ENCODE measurements at places on chromosomes 1 and 21.

GRCh38 chr1:215890438-215890837 is 323.3 kb downstream of the KCTD3 start:
- no peak for DNase-seq

GRCh38 chr1:151944126-151944856 is 35.0 kb upstream of the THEM4 start:
- no peak for DNase-seq

- no peak for DNase-seq
Observed at GRCh38 chr1:116495535-116495934, 75.3 kb downstream of the CD58 start.

- peak; percentile 40 for DNase-seq
Observed at GRCh38 chr1:19484798-19485361, 459 bp downstream of the CAPZB start.

- DNase-seq: peak; percentile 61
Observed at GRCh38 chr21:14864211-14865021, 200.4 kb downstream of the NRIP1 start.

GRCh38 chr1:60886090-60886489 is 196.3 kb upstream of the NFIA start:
- no peak for DNase-seq

DNA sequence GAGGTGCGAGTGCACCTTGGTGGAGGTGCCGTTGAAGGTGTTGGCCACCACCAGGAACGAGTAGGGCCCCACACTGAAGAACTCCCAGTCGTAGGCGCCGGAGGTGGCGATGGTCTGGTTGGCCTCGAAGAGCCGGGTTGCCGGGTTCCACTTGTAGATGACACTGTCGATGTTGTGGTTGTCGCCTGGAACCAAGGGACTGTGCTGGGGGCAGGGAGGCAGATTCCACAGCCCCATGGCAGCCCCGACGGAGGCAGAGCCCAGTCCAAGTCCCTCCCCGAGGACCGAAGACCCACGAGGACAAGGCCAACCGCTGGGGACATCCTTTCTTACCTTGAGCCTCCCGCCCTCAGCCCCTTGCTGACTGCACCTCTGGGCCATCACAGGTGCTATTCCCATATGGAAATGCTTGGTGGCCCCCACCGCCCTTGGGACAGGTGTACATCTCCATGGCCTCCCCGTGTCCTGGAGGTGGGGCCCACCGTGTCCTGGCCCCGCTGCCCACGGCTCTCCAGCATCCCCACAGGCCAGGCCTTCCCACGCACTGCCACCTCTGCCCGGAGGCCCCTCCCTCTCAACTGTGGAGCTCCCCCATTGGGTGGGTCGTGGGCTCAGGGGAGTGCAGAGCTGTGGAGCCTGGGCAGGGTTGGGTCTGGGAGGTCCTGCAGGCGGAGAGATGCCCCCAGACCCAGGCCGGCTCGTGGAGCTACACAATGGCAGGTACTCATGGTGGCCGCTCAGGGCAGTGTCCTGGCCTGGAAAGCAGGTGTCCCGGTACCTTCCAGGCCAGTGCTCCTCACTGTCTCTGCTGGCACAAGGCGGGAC is 17.9 kb downstream of the KRTAP10-1 start:
- DNase-seq: no peak

- no peak for DNase-seq
Observed at GRCh38 chr1:152186556-152187285, 27.7 kb upstream of the RPTN start.

GRCh38 chr1:3012456-3013291 is 8.6 kb upstream of the ACTRT2 start:
- peak; percentile 82 for DNase-seq

DNA sequence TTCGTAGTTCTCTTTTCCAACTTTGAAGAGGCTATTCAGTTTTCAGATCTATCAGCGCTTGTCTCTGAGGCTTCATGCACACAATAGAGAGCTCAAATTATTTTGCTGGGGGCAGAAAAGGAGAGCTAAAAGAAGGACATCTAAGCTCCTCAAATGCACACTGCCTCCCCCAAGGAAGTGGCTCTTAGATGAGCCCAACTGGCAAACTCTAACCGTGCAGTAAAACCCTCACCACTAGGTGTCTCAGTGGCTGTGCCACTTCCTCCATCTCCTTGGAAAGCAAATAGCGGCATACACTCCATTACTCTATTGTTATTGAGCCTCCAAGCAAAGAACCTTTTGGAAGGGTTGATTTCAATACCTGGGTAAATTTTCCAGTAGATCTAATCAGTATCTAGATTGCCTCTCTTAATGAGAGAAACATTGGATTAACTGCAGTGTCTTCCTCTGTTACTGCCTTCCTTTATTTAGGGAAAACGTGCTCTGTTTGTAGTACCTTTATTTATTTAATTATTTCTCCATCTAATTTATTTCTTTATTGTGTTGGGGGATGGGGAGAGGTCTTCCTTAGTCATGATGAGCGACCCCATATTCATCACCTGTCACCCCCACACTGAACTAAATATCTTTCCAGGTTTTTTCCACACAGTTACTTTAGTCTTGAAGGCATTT is 9.2 kb upstream of the SFPQ start:
- DNase-seq: peak; percentile 70

GRCh38 chr1:111199329-111199728 is 1.1 kb downstream of the DENND2D start:
- no peak for DNase-seq

DNA sequence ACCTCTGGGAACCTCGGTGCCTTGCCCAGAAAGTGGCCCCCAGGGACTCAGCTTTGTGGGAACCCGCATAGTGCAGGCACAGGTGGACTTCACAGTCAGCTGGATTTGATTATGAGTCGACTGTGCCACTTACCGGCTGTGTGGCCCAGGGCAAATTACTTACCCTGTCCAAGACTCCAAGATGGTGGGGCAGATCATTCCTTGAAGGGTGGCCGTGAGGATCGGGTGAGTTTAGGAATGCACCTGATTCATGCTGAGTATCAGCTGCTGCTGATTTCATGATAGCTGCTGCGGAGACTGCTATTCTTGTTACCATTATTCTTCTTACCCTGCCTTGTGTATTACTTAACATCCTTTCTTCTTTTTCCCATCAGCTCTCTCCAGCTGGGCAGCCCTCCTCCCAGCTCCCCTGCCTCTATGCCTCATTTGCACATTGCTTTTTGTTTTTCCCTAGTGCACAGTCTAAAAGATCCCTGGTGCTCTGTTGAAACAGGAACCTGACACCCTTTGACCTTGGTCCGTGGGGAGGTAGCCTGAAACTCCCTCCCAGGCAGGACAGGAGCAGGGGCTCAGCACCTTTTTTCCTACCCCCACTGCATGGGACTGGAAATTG is 40.5 kb upstream of the FHAD1 start:
- no peak for DNase-seq

- DNase-seq: no peak
Observed at GRCh38 chr1:224928906-224929305, 569 bp upstream of the DNAH14 start.

- no peak for DNase-seq
Observed at GRCh38 chr1:188089461-188089860, 1260.7 kb downstream of the PLA2G4A start.

DNA sequence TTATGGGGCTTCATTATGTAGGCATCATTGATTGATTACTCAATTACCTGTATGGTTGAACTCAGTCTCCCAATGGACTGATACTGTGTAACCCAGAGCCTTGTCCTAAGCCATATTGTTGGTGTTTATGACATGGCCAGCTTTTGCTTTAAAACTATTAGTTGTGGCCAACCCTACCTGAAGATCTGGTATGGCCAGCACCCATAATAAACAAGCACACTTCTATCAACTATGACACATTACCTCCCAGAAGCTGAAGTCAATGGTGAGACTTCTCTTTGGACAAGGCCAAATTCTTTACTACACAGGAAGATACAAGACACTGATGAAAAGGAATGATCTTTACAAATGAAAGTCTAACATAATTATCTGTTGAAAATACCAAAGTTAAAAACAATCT is 28.8 kb downstream of the MAN1A2 start:
- no peak for DNase-seq

DNA sequence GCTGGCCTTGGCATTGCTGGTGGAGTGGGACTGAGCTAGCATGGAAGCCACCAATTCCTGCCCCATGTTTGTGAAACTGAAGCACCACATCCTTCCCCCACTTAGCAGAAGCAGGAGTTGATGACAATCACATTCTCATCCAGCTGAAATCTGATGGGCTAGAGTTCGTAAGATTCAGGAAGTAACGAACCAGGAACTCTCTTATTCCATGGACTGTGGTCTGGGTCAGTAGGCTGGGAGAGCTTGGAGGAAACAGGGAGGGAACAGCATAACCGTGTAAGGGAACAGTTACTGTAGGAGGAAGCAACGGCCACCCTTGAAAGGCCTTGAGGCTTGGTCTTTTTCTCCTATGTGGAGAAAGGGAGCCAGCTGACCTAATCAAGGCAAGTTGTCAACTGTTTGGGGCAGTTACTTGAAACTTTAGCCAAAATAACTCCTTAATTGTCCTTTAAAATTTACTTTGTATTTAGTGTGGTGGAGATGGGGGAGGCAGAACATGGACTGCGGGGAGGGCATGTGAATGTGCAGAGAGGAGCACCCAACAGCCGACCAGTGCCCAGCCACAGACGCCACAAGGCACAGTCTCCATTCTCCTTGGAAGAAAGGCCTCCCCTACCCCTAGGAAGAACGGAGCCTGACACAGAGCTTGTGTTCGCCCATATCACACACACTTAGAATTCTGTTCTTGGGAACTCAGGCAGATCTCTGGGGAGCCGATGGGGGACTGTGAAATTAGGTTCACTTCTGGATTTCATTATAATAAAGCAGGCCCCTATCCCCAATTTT is 2.0 kb upstream of the COQ8A start:
- DNase-seq: no peak

- DNase-seq: no peak
Observed at GRCh38 chr1:155247667-155248553, 7.4 kb downstream of the ENTREP3 start.

DNA sequence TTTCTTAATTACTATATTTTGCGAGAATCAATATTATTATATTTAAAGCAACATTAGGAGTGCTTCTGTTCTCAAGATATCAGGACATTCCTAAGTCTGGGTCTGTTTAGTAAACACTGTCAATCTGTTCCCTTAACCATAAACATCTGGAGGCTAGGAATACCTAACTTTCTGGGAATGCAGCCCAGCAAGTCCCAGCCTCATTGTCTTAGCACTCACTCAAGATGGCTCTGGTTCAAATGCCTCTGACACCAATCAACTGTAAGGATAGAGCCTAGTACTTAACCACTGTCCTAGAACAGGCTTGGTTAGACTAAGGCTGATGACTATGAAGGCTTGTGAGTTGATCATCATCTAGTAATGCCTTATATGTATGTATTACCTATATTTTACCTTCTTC is 61.5 kb downstream of the TNN start:
- DNase-seq: no peak

DNA sequence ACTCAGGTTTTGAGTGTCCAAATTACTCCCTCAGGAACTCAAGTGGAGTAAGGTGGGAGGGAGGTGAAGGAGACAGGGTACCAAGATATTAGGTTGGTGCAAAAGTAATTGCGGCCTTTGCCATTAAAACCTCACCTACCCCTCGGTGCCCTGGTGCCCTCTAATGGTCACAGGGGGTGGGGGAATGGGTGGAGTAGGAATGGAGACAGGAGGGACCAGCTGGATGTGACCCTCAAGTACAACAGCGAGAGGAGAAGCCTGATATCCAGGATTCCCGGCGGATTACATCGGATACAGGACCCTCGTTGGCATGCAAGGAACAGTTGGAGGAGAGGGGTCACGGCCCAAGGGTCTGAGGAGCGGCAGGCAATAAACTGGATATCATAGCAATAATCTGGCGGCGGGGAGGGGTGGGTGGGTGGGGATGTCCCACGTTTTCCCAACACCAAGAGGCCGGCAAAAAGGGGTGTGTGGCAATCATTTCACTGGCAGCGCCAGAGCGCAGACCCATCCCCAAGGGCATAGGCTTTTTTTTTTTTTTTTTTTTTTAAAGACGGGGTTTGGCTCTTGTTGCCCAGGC is 4.3 kb upstream of the ZBTB7B start:
- DNase-seq: no peak

DNA sequence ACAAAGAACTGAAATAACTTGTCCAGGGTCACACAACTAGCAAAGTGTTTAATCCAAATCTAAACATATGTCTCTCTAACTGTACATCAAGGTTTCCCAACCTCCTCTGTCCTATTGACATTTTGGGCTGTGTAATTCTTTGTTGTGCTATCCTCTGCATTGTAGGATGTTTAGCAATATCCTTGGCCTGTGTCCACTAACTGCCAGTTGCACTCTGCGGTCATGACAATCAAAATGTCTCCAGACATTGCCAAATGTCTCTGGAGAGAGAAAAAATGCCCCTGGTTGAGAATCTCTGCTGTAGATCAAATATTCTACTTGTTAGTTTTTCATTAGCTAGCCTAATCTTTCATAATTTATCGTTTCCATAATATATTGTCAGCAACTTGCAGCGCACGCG is 353.4 kb upstream of the NEGR1 start:
- no peak for DNase-seq

DNA sequence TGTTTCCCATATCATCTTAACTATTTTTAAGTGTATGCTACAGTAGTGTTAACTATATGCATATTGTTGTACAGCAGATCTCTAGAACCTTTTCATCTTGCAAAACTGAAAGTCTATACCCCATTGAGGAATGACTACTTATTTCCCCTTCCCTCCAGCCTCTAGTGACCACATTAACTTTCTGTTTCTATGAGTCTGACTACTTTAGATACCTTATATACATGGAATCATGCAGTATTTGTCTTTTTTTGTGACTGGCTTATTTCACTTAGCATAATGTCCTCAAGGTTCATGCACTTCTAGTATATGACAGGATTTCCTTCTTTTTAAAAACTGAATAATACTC is 96.5 kb upstream of the BTG3 start:
- no peak for DNase-seq

GRCh38 chr1:25971066-25971810 is 26.6 kb downstream of the PAFAH2 start:
- no peak for DNase-seq

GRCh38 chr1:190711069-190711468 is 233.4 kb upstream of the BRINP3 start:
- no peak for DNase-seq

DNA sequence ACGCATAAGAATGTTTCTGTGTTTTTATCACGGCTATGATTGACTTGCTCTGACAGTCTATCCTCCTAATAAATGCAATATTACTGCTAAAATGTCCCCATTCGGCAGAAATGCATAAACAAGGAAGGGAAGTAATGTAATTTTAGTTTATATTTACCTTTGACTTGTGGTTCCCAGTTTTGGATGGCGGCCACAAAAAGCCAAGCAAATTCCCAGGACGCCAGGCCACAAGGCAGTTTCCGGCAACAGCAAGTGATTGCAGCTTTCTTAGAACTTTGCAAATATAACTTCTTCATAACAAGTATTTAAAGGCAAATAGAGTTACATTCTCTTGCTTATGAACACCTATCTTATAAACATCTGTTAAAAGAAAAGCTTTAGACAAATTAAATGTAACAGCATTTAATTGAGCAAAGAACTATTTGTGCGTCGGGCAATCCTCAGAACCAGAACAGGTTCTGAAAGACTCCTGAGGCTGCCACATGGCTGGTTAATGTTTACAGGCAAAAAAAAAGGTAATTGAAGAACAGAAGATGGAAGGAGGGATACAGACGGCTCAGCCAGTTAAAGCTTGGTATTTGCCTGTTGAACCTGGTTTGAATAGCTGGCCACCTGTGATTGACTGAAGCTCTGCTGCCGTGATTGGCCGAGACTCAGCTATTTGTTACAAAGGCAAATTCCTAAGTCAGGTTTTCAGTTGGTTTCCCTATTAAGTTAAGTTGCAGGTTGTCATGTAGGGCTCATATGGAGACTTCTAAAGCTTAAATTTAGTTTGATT is 80.8 kb downstream of the C21orf91 start:
- DNase-seq: no peak

GRCh38 chr1:152747831-152748230 is 10.0 kb upstream of the KPRP start:
- no peak for DNase-seq
